ENCODE measurements at places on chromosomes 5 and 9. TPM values are rescaled to one million over a fixed set of nuclear protein-coding genes. Genes with fewer than 3 reads are reported as not detected.

- DNase-seq, result no peak
Measured at GRCh38 chr5:59565551-59565950, 328.0 kb downstream of the PDE4D start.

DNA sequence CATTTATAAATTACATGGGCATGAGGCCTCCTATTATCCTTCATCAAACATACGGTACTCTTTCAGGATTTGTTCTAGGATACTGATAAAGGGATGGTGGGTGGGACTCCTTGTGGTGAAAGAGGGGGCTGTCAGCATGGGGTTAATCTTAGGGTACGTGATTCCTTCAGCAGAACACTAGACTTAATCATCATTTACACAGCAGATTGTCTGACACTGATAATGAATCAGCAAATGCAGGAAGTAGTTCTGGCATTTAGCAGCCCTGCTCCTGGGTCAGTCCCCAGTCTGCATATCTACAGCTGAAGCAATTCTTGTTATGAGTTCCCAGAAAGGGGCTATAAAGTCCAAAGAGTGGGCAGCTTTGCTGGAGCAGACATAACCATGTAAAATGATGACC, 384.6 kb downstream of the SPOCK1 start:
- DNase-seq, result no peak

GRCh38 chr9:83280268-83280667, 217.3 kb upstream of the RASEF start:
- no peak for DNase-seq

DNA sequence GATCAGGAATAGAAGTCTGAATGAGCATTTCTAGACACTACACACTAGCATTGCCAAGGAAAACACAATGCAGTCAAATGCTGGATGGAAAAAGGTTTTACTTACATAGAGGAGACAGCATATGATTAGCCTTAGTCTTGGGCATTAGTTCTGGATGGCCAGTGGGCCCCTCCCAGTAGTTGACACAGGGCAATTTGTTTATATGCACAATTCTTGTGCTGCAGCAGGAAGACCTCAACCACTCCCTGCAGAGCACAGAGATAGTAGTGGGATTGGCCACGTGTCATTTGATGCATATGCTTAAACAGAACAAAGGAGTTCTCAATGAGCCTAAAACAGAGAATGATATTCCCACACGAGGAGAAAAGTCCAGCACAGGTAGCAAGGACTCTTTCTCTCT, 1496.2 kb upstream of the CDH6 start:
- no peak for DNase-seq

DNA sequence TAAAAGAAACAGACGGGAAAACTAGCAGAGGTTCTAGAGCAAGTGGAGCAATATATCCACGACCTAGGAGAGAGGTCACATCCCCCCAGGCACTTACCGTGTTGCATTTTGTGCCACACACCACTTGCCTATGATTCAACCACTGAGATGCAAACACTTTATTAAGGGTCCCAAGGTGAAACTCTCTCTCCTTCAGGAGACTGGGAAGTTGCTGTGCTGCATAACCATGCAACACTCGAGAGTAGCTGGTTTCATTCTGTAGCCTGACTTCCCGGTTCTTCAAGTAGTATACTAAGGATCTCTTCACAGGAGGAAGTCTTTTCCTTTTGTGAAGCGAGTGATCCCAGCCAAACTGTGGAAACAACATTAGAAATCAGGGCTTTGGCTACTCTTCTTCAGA, 1.6 kb downstream of the DCAF12 start:
- DNase-seq, result no peak

DNA sequence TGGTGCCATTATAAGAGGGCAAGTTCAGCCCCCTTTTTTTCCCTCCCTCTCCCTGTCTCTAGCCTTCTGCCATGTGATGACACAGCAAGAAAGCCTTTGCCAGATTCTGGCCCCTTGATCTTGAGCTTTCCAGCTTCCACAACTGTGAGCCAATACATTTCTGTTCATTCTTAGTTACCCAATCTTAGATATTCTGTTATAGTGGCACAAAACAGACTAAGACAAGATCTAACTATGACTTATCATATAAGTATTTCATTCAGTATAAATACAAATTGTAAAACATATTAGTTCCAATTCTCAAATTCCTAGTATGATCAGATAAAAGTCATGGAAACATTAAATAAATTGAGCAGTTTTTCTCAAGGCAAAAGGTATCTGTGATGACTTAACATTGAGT, 276.3 kb downstream of the COX7C start:
- DNase-seq, result no peak

DNA sequence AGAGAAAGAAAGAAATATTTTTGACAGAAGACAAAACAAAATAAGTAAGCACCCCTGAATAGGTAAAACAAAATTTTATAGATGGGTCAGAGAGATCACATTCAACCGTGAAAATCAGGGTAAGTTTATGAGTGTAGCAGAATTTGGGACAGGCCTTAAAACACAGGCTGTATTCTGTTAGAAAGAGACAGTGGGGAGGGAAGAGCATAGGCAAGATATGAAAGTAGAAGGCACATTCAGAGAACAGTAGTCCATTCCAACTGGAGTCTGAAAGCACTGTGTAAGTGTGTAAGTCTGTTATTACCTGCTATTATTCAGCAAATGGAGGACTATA, 38.6 kb downstream of the MRPS27 start:
- no peak for DNase-seq

GRCh38 chr5:55146080-55146479, 13.9 kb upstream of the GPX8 start:
- DNase-seq, result no peak

- DNase-seq, result no peak
Measured at GRCh38 chr5:154236011-154236410, 45.5 kb downstream of the GALNT10 start.

- no peak for DNase-seq
Measured at GRCh38 chr9:113536166-113536482, 72.6 kb downstream of the RGS3 start.

MAMDC4 gene
- total RNA-seq, result 6.0 TPM

POU4F3 gene
- not detected for total RNA-seq

SLC25A2 gene
- total RNA-seq, result 0.13 TPM

SYK gene
- not detected for total RNA-seq

GAS1 gene
- not detected for total RNA-seq

All from HepG2 (cell line).